Activated CD8-positive, alpha-beta T cell treated with anti-CD3 and anti-CD28 coated beads for 36 hours (primary cell): ENCODE measurements at places on chromosomes 6 and 20. TPM values are rescaled to one million over a fixed set of nuclear protein-coding genes. Genes with fewer than 3 reads are reported as not detected.

Gene ARMH2
- total RNA-seq = not detected

Gene GLP1R
- 0.81 TPM for total RNA-seq

Gene PI3
- not detected for total RNA-seq

Gene C20orf141
- not detected for total RNA-seq

Gene HDGFL1
- total RNA-seq = not detected

Gene IRF4
- 409 TPM for total RNA-seq

Gene PSMB1
- 236 TPM for total RNA-seq

Gene SMIM13
- total RNA-seq = 7.7 TPM

Gene RSPO3
- not detected for total RNA-seq

Gene TCF21
- not detected for total RNA-seq

GRCh38 chr6:82068721-82069120, 178.8 kb downstream of the IBTK start:
- no peak for DNase-seq

- no peak for DNase-seq
These were observed 75.5 kb upstream of the CCDC167 start for GRCh38 chr6:37575221-37575620.

DNA sequence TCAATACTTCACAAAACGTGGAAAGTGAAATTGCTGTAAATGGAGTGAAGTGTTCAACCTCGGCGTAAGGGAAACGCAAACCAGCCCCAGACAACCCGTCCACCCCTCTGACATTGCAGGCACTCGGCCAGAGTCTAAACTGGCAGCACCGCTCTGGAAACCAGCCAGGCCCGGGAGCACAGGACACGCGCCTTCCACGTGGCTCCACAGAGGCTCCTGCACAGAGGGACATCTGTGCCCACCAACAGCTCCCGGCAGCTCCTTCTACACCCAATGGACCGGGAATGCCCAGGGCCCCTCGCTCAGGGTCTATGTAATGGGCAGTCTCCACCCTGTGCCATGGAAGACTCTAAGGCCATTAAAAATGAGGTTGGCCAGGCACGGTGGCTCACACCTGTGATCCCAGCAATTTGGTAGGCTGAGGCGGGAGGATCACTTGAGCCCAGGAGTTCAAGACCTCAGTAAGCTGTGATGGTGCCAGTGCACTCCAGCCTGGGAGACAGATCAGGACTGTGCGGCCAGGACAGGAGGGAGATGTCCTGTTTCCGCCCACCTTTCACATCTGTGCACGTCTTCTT, 3.4 kb upstream of the HELZ2 start:
- no peak for DNase-seq

GRCh38 chr6:19303383-19303782, 533.8 kb upstream of the ID4 start:
- DNase-seq = no peak

DNA sequence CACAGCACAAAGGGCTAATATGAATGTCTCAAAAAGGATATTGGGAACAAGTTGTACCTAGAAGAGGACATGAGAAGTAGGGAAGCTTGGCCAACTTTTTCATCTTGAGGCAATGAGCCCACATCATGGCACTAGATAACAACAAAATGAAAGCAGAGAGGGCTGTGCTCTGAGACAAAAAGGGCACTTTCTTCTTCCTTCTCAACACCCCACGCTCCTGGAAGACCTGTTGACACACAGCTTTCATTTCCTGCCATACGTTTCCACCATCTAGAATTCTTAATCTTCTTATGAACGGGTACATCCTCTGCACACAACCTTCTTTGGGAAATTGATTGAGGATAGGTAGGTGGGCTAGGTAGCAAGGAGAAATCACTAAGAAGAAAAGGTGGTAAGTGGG, 187.8 kb upstream of the STXBP5 start:
- peak; percentile 2 for DNase-seq

- no peak for DNase-seq
These were observed 1.7 kb downstream of the NUDT3 start for GRCh38 chr6:34390531-34391472.

- DNase-seq = no peak
These were observed 30.7 kb downstream of the SLC35D3 start for GRCh38 chr6:136952714-136953260.

DNA sequence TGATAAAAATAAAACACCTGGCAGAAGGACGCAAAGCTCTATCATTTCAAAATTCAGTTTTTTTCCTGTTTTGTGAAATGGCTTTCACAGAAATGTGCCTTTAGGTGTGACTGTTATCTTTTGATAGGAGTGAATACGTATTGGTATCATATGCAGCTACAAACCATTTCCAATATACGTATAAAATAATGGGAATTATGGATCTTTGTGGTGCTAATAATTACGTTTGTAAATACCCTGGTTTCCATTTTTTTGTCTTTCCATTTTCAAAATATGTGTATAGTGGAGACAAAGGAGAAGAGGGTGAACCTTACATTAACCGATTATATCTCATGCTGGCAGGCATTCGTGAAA, 108.7 kb upstream of the GMDS start:
- no peak for DNase-seq

DNA sequence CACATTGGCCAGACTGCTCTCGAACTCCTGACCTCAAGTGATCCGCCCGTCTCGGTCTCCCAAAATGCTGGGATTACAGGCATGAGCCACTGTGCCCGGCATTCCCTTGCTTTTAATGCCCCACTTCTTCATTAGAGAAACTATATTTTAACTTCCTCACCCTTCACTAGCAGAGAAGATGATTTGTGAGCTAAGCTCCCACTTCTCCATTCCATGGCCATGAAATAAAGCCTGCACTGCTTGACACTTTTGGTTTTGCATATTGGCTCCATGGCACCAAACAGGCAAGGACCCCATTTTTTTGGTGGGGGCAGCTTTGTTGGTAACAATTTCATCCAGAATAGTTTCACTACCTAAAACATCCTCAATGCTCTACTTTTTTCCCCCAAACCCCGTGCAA, 145.3 kb downstream of the TFAP2B start:
- DNase-seq = no peak

- peak; percentile 82 for DNase-seq
These were observed 18.7 kb downstream of the UQCC2 start for GRCh38 chr6:33692760-33693158.

- no peak for DNase-seq
These were observed 205.2 kb upstream of the MOCS1 start for GRCh38 chr6:40139447-40139846.

GRCh38 chr20:57658833-57659516, 38.7 kb upstream of the ZBP1 start:
- no peak for DNase-seq

- no peak for DNase-seq
These were observed 10.7 kb downstream of the MAPRE1 start for GRCh38 chr20:32830437-32830836.

- no peak for DNase-seq
These were observed 192.2 kb upstream of the SGK1 start for GRCh38 chr6:134510142-134510541.

DNA sequence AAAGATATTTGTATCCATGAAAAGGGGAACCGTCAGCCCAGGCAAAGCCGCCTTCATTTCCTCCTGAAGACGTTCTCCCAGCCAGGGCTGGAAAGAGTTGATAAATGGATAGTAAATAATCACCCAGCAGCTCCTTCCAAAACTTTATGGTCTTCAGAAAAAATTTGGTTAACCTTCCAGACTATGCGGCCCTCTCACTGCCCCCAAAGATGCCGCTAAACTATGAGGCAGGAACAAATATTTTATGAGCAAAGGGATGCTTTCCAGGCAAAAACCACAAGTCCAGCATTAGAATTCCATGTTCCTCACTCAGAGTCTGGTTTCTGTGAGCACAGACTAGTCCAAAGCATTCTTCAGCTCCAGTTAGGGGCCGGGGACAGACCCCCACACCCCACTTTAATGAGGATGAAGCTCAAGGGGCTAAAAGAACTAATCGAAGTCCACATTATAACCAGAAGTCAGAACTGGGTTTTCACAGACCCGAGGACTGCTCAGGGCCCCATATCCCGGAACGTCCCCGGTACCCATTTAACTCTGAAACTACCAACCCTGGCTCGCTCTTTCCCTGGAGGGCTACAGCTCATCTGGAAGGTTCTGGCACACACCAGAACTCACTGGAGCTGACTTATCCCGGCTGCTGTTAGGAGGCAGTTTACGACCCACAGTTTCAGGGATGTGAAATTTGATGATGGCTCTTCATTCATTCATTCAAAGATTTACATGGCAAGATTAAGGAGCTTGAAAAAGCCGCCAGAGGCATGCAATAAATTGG, 29.4 kb downstream of the BMP7 start:
- no peak for DNase-seq

GRCh38 chr6:30463242-30463641, 26.1 kb upstream of the HLA-E start:
- no peak for DNase-seq

- no peak for DNase-seq
These were observed 29.8 kb upstream of the CCN2 start for GRCh38 chr6:131980791-131981623.

- DNase-seq = no peak
These were observed 579.1 kb downstream of the DOK5 start for GRCh38 chr20:55054453-55054852.

GRCh38 chr6:99192561-99192960, 156.9 kb downstream of the FAXC start:
- no peak for DNase-seq

DNA sequence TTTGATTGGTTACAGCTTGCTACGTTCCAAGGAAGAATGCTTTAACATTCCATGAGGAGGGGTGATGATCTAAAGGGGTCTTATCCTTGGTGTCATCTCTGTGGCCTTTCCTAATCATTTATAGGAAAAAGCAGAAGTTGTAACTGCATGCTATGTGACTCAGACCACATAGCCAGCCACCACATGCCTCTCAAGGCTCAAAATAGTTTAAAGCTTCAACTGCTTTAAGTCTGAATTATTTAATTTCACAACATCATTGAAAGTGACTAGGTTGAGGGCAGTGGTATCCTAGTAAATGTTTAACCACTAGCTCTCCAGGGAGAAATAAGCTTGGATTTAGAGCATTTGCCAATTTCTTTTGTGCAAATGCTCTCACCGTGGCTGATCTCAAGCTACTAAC, 29.7 kb downstream of the MC3R start:
- DNase-seq = no peak

GRCh38 chr20:36182604-36183154, 28.1 kb downstream of the EPB41L1 start:
- DNase-seq = no peak

- no peak for DNase-seq
These were observed 647.9 kb upstream of the AGPAT4 start for GRCh38 chr6:161921602-161922395.

DNA sequence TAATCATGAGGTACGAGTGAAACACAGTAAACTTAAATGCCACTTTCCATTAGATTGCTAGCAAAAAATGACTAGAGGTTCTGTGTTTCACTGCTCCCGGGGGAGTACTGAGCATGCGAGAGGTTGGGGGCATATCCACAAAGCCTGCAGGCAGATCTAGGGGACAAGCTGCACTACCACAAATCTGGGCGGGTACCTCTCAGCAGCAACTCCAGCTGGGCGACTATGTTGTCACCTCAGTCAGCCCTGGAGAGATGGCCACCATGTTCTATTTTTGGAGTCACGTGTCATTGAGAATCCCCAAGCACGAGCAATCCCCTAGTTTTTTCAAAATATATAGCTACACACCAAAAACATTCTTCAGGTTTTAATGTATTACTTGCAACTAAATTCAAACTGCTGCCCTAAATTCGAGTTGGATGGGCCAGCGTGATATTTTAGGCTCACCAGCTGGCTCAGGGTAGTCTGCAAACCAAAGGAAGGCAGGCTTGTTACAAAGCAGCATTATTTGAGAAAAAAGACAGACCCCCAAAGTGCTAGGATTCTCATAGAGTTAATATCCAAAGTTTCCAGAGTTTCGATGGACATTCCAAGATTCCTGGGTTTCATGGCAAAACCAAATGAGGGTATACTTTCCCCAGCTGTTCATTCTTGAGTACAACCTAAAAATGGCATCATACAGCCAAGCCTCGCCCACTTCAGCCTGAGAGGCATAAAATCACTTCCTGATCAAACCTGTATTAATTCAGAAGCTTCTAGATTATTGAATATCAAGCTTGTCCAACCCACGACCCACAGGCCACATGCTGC, 24.1 kb upstream of the MYLIP start:
- no peak for DNase-seq

GRCh38 chr20:37649676-37650370, 44.0 kb upstream of the CTNNBL1 start:
- DNase-seq = no peak

DNA sequence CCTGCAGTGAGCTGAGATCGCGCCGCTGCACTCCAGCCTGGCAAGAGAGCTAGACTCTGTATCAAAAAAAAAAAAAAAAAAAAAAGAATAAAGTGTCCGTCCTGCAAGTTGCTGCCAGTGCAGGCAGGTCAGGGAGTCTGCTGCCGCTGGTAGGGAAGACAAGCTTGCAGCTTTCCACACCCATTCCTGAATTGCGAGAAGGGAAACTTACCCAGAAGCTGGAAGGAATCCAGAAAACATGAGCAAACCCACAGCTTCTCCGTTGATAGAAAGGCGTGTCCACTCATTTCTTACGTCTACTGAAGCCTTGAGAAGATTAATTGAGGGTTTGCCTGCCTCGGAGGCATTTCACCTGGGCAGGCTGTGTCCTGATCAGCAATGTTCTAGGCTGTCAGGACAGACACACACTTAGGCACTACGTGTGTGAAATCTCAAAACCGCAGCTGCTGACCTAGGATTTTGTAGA, 61.6 kb upstream of the DSP start:
- no peak for DNase-seq

GRCh38 chr6:146902846-146903245, 301.4 kb upstream of the STXBP5 start:
- DNase-seq = no peak

GRCh38 chr6:163958646-163959045, 544.1 kb downstream of the QKI start:
- DNase-seq = no peak

DNA sequence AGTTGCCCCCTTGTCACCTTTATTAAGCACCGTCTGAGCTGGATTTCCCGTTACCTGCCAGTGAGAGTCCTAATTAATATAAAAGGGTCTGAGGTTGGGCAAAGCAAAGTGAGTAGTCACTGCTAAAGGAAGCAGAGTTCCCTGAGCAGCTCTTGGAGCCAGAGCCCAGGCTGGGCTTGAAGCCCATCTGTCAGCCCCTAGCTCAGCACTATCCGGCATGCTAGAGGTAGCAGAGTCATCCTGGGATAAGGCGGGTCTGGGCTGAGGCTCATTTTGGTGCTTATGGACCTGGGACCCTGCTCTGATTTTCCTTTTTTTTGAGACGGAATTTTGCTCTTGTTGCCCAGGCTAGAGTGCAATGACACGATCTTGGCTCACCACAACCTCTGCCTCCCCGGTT, 46.2 kb downstream of the ADNP start:
- DNase-seq = no peak

DNA sequence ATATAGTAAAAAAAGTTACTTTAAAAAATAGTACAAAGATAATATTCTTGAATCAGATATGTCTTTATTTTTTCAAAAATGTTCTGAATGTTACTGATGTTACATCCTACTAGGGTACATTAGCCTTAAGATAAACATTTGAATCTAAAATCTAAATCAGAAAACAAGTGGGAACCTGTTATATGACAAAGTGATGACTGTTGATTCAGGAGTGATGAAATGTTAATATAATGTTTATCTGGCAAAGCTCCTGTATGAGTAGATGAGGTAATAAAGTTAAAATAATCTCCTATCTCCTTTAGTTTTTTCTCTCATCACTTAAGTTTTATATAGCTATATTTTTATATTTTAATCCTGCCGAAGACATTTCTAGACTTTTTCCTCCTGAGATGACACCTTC, 4.2 kb downstream of the DOP1A start:
- DNase-seq = no peak
